ENCODE measurements at places on chromosomes 4 and X. TPM values are rescaled to one million over a fixed set of nuclear protein-coding genes. Genes with fewer than 3 reads are reported as not detected.

FRAS1 gene
- total RNA-seq = 3.3 TPM

ETDB gene
- total RNA-seq = not detected

MID1 gene
- 29.9 TPM for total RNA-seq

MPC1L gene
- not detected for total RNA-seq

FHDC1 gene
- 23.6 TPM for total RNA-seq

Measured in Peyer's patch (tissue), 4 donors.